ENCODE measurements at places on chromosomes 4 and X.

DNA sequence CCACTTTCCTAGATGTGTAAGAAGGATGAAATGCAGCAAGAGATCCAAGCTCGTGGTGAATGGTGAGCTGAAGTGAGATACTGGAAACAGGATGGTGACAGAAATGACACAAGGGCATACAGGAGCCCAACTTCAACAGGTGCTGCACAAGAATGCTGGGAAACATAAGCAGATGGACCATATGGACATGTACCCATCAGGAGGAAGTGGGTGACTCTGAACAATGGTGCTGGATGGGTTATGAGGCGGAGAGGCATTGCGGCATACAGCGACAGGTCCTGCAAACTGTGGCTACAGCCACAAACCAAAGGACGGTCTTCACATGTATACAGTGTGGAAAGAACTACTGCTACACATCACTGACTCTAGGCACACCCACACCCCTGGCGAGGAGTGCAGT is 265.7 kb downstream of the CAMK2D start:
- no peak for DNase-seq

DNA sequence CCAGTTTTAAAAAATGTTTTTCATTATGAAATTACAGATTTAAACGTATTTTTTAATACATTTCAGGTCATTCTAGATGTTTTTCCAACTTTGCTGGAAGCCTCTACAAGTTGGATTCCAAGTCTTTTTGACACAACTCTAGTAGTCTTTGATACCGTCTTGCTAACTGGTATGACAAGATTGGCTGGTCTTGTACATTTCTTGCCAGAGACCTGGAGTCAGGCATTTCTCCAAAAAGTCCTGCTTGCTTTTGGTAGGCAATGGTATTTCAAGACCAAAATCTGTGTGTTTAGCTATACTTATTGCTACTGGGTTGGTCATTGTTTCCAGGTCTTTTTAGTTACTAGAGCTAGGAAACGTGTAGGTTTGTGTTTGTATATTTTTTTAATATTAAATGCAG is 64.6 kb downstream of the SLAIN2 start:
- no peak for DNase-seq

- DNase-seq: no peak
Measured at GRCh38 chr4:159206427-159206871, 103.6 kb downstream of the RAPGEF2 start.

GRCh38 chr4:118033148-118034052 is 886 bp upstream of the NDST3 start:
- no peak for DNase-seq

- no peak for DNase-seq
Measured at GRCh38 chr4:78660559-78660958, 109.0 kb downstream of the ANXA3 start.

DNA sequence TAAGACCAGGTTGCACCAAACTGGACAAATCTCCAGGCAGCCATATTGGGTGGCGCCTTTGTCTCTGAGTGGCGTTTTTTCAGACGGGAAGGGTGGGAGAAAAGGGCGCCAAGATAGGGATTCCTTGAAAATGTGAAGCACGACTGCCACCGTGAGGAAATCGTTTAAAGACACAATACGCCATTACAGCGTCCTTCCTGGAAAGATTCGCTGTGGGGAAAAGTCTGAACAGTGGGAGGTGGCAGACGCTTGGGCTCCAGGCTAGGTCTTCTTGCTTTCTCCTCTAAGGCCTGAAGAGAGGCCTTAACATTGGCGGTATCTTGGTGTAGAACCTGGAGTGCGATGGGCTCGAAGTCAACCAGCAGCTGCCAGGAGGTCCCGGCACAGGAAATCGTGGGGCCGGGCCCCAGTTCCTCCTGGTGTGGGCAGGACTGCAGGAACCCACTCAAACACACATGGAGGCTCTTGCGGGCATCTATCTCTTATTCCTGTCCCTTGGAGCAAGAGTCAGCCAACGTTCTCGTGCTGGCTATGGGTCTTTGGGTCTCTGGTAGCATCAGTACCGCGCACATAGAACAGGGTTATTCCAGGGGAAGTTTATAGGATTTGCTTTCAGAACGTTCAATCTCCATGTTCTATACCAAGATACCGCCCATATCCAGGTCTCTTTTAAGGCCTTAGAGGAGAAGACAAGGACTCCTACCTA is 208.8 kb downstream of the OR13H1 start:
- DNase-seq: no peak

GRCh38 chr4:22634541-22635181 is 58.1 kb upstream of the GBA3 start:
- no peak for DNase-seq

DNA sequence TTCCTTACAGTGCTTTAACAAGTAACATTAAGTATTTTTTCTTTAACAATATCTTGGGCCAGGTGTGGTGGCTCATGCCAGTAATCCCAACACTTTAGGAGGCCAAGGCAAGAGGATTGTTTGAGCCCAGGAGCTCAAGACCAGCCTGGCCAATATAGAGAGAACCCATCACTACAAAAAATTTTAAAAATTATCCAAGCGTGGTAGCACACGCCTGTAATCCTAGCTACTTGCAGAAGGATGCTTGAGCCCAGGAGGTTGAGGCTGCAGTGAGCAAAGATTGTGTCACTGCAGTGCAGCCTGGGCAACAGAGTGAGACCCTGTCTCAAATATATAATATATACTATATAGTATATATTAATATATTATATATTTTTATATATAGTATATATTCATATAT is 162.2 kb downstream of the ZNF674 start:
- no peak for DNase-seq

- DNase-seq: no peak
Measured at GRCh38 chr4:18103876-18104605, 82.5 kb upstream of the LCORL start.

- DNase-seq: no peak
Measured at GRCh38 chr4:100149190-100149589, 41.1 kb downstream of the DDIT4L start.

- no peak for DNase-seq
Measured at GRCh38 chr4:120611092-120611491, 311.4 kb downstream of the PRDM5 start.

DNA sequence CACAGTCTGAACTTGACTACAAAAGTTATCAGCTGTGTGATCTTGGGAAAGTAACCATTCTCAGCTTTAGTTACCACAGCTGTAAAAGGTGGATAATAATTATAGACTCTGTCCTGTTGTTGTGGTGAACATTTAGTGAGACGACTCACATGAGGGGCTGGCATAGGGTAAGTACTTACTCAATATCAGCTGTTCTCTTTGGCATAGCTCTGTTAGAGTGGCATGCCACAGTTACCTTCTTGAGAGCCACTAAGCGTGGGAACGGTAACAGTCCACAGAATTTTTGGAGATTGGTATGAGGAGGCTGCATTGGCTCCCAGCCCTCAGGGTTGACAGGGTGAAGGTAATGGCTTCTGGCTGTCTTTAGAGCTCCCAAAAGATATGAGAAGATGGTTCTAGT is 13.2 kb upstream of the HAND2 start:
- no peak for DNase-seq

GRCh38 chrX:46561824-46562657 is 11.5 kb upstream of the CHST7 start:
- no peak for DNase-seq

GRCh38 chr4:118367872-118368271 is 15.1 kb upstream of the PRSS12 start:
- no peak for DNase-seq

DNA sequence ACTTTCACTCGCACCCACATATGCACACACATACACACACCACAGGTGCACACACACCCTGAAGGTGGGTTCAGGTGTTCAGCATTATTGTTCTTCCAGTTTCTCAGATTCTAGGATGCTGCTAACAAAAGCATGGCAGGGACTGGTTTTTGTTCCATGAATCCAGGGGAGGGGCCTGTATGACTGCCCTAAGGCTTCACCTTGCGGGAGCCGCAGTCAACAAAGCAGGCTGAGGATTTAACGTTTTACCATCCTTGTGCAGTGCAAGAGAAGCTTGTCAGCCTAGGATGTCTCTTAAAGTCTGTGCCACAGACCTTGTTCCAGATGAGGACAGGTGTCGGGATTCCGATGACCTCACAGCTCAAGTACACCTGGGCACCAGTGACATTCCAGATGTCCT is 61.8 kb downstream of the POLR2B start:
- DNase-seq: no peak

DNA sequence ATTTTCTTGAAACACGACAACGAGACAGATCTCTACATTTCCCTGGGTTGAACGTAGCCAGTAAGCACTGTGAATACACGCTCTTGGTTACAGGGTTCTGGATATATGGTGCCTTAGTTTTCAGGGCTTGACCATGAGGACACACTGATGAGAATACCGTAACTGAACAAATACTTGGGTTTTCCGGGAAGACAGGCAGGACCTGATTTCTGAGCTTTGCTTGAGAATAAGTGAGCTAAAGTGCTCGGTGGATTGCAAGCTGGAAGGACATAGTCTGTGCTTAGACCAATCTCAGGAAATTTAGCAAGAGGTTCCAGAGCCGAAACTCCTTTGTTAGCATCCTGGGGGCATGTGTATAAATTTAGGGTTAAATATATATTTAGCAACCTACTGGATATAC is 876 bp upstream of the TACR3 start:
- no peak for DNase-seq

DNA sequence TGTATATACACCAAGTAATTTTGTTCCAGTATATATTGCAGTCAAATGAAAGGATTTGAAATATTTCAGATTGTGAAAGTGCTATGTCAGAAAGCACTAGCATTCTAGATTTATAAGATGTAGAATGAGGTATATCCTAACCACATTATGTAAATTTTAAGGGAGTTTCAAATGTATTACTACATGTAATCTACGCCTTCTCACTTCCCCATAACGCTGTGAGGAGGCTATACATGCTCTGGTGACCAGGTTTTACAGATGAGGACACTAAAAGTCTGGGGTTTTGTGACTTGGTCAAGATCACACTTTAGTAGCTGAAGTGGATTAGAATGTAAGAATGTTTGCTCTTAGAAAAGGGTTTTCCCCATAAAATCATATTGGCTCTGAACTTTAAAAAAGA is 8.1 kb downstream of the ENPEP start:
- no peak for DNase-seq

DNA sequence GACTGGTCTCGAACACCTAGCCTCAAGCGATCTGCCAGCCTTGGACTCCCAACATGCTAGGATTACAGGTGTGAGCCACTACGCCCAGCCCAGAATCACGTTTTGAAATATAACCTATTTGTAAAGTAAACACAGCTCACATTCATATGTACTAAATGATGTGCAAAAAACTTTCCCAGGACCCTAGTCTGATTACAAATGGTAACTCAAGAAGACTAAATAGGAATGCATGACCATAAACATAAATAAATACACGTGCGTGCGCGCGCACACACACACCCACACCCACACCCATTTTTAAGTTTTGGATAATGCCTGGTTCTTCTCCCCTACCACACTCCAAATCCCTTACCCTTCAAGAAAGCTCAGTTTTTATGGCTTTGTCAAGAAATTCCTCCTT is 163.9 kb downstream of the NR3C2 start:
- DNase-seq: no peak

GRCh38 chr4:84583876-84584380 is 1.0 kb downstream of the CDS1 start:
- no peak for DNase-seq

GRCh38 chrX:149858592-149858991 is 22.4 kb upstream of the MAGEA8 start:
- no peak for DNase-seq

- DNase-seq: no peak
Measured at GRCh38 chr4:98677799-98678198, 19.4 kb upstream of the TSPAN5 start.

GRCh38 chr4:151688003-151688784 is 72.6 kb downstream of the GATB start:
- DNase-seq: no peak

DNA sequence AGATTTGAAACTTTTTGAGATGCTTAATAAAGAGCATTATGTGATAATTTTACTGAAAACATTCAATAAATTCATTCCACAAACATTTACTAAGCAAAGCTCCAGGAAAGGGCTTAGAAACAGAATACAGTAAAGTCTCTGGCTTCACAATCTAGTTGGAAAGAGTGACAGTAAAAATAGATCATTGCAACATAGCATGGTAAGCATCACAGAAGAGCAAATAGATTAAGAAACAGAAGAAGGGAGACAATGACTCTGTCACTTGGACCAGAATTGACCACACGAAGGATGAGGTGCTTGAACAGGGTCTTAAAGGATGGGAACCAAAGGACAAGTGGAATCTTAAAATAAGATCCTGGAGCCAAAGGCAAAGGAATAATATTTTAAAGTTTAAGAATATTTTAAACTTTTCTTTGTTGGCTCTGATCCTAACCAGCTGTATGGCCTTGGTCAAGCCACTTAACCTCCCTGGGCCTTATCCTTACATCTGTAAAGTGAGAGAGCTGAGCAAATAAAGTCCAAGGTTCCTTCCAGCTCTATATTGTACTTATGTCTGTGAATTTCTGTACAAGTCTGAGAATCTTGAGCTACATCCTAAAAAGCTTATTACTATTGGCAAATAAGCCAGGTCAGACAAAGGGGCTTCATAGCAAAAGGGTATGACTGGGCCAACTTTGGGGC is 33.9 kb downstream of the SEC24D start:
- no peak for DNase-seq

DNA sequence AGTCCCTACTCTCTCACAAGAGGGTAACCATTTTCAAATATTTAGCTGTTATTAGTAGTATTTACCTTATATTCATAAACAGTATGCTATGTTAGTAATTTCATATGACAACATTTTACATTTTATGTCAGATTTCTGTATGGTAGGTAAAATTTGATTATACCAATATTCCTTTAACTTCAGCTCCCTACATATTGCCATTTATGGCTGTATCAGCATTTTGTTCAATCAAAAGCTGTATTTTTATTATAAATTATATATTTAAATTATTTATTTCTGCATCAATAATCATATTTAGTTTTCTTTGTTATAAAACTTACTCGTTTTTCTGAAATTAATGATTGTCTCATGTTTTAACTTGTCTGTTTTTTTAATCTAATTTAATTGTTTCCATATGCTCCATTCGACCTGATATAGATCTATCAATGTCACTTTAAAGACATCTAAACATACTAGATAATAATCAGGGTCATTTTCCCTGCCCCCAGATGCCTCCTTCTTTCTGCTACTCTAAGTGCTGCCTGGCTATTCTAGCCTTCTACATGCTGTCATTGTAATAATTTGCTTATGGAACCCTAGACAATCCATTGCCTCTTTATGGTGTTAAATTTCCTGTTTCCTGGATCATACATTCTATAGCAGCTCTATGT is 1976.7 kb upstream of the ADGRL3 start:
- DNase-seq: no peak

DNA sequence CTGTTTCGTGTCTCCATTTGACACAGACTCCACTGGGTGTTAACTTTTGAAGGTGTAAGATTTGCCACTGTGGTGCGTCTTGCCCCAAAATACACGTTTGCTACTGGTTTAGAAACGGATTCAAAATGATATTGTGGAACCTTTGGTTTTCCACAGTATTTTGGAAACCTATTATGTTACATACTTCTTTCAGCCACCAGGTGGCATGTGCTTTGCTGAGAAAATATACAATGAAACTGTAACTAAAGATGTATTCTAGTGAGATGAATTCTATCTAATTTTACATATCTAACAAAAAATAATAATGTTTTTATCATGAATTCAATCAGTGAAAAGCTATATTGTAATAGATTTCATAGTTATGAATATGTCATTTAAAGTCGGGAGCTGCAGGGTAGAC is 28.4 kb upstream of the SLITRK4 start:
- DNase-seq: no peak

- no peak for DNase-seq
Measured at GRCh38 chrX:15814771-15815365, 24.6 kb downstream of the ZRSR2 start.

GRCh38 chrX:109826954-109827708 is 94.1 kb upstream of the ACSL4 start:
- no peak for DNase-seq

Measured in activated CD4-positive, CD25-positive, alpha-beta regulatory T cell (primary cell).